ENCODE measurements at places on chromosomes 2 and 18.

- no peak for DNase-seq
These were observed 86.8 kb downstream of the GPD2 start for GRCh38 chr2:156522864-156523440.

GRCh38 chr2:218470448-218470847 is 51.5 kb downstream of the VIL1 start:
- no peak for DNase-seq

DNA sequence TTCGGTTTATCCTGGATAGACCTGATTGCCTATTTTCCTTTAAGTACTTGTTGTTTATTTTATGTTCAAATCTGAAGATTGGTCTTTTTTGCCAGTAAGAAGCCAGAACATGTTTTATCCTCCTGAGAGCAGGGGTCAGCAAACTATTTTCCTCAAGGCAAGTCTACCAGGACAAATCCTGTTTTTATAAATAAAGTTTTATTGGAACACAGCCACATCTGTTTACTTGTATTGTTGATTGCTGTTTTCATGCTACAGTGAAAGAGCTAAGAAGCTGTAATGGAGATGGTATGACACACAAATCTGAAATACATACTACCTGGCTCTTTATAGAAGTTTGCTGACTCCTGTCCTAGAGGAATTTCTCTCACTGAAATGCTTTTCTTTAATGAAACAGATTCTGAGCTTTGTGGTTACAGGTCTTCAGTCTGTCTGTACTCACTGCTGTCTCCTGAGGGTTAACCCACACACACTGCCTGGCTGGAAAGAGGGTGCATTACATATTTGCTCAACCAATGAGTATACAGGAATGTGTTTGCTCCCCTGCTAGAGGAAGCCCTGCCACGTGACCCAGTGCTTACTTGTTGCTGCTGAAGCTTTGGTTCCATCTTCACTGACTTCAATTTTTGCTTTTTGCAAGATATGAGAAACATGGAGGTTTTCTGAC is 22.6 kb downstream of the MRPL44 start:
- DNase-seq = no peak

DNA sequence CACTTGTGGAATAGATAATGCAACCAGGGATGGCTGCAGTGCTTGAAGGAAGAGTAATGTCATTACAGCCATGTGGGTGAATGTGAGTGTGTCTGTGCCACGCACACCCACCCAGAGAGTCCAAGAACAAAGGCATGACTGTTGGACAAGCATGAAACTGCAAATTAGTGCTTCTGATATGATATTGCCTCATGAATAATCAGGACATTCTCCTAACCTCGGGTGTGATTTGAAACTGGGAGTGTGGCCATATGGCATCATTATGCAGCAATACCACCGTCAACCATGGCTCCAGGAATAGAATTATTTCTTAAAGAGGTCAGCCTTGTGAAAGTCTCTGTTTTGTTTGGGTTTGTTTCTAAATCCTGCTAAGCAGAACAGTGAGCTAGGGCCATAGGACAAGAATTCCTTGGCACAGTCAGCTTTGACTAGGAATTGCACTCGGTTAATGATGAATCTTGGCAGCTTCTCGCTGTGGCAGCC is 678.0 kb upstream of the RAB6C start:
- no peak for DNase-seq

- no peak for DNase-seq
These were observed 444.3 kb downstream of the NBAS start for GRCh38 chr2:15116830-15117229.

DNA sequence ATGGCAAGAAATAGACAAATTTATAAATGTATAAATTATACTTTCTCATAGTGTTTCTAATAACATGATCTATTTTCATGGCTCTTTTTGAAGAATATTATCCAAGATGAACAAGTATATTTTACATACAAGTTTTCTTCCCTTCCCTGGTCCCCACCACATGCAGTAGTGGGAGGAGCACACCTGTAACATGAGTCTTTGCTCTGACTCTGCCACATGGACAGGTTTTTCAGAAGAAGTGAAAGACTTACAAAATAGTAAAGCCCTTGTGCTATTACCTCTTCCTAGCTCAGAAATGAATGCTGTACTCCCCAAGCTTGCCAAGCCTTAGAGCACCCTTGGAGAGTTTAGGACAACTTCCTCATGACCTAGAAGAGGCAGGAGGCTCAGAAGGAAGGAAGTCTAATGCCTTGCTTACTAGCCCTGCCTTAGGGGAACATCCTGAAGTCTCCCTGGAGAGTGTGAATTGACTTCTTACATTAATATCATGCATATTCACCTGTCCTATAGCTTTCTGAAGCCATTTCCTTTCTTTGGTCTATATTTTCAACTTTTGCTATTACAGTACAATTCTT is 18.4 kb downstream of the MXD1 start:
- DNase-seq = no peak

DNA sequence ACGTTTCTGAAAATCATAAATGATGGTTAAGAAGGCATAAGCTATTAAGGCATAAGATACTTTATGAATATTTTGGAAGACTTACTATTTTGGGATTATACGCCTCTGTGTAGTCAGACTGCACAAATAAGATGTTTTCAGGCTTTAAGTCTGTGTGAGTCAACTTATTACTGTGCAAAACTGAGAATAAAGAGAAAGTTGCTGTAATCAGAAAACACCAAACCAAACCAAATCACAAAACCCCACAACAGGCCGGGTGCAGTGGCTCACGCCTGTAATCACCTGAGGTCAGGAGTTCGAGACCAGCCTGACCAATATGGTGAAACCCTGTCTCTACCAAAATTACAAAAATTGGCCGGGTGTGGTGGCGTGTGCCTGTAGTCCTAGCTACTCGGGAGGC is 7.7 kb downstream of the CLK1 start:
- no peak for DNase-seq

DNA sequence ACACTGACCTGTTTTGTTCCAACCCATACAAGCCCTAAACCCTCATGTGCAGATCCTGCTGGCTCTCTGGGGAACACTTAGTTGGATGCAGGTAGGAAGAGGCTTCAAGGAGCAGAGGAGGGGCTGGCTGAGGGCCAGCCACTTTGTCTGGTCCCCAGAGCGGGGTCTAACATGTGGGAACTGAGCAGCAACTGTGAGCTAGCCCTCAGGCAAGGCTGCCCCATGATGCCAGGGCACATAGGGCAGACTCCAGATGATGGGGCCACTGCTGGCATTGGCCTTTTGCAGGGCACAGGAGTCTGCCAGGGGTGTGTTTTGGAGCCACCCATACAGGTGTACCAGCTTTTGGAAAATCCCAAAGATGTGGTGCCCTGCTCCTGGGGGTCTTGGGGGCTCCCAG is 67.7 kb downstream of the HPCAL1 start:
- no peak for DNase-seq

GRCh38 chr2:240384711-240385450 is 50.6 kb upstream of the GPC1 start:
- DNase-seq = no peak

- no peak for DNase-seq
These were observed 74.9 kb downstream of the THADA start for GRCh38 chr2:43520919-43521318.

DNA sequence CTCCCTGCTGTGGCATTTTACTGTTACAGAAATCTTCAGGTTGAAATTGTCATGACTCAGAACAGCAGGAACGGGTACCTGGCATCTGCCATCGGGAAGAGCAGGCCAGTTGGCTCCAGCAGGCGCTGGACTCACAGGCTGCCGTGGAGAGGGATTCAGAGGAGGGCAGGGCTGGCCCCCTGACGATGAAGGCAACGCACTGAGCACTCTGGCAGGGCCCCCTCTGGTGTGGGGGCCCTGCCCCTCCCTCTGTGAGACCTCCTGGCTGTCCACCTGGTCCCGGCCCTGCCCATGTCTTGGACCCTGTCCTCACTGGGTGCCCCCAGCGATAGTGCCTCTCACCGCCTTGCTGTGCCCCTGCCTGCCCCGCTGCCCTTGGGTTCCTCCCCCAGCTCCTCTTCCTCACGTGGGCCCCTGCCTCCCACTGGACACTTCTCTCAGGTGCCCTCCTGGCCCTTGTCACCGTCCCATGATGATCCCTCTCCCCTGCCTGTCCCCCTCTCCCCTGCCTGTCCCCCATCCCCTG is 23.3 kb upstream of the ALLC start:
- DNase-seq = no peak

DNA sequence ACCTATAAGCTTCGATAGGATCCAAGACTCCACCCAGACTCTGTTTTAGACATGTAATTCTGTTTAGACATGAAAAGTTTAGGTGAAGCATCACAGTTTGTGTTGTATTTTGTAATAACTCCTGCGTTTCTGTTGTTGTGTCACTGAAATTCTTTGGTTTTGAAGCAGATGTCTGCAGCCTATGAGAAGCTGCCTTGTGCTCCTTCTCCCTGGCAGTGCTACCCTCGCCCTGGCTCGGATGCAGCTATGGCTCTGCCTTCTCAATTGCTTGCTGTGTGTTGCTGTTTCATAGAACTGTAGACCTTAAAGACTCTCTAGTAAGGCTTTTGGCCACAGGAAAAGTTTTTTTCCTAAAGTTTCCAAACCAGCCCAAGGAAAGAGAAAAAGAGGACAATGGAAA is 40.2 kb upstream of the ZNF638 start:
- no peak for DNase-seq

GRCh38 chr18:22933966-22934423 is 867 bp downstream of the RBBP8 start:
- no peak for DNase-seq

- DNase-seq = no peak
These were observed 16.5 kb downstream of the NMUR1 start for GRCh38 chr2:231513746-231514224.

GRCh38 chr2:181348107-181348837 is 108.9 kb upstream of the ITGA4 start:
- no peak for DNase-seq

- no peak for DNase-seq
These were observed 151.7 kb upstream of the ZNF521 start for GRCh38 chr18:25503567-25504081.

GRCh38 chr2:122660786-122661634 is 905.6 kb downstream of the TSN start:
- no peak for DNase-seq

GRCh38 chr2:3664925-3665324 is 6.9 kb downstream of the ALLC start:
- no peak for DNase-seq

DNA sequence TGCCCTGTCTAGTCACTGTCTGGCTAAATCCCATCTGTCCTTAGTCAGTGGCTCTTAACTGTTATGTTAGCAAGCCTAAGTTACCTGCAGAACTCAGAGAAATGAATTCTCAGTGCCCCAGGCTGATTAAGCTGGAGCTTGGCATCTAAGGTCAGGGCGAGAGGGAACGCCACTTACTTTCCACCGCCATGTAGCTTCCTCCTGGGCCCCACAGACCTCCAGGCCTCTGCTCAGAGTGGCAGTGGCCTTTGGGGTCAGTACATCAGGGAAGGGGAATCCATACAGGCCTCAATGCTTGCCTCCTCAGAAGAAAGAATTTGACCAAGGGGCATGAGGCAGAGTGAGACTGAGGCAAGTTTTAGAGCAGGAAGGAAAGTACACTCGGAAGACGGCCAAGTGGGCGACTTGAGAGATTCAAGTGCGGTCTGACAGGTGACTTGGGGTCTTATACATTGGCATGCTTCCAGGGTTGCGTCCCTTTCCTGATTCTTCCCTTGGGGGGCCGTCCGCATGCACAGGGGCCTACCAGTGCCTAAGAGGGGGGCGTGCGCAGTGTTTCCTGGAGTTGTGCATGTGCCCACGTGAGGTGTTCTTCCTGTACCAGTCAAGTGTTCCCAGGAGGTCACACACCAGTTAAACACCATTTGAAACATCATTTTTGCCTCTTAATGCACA is 64.1 kb downstream of the EMILIN2 start:
- no peak for DNase-seq

GRCh38 chr2:44789971-44790721 is 151.4 kb upstream of the SIX3 start:
- DNase-seq = no peak

DNA sequence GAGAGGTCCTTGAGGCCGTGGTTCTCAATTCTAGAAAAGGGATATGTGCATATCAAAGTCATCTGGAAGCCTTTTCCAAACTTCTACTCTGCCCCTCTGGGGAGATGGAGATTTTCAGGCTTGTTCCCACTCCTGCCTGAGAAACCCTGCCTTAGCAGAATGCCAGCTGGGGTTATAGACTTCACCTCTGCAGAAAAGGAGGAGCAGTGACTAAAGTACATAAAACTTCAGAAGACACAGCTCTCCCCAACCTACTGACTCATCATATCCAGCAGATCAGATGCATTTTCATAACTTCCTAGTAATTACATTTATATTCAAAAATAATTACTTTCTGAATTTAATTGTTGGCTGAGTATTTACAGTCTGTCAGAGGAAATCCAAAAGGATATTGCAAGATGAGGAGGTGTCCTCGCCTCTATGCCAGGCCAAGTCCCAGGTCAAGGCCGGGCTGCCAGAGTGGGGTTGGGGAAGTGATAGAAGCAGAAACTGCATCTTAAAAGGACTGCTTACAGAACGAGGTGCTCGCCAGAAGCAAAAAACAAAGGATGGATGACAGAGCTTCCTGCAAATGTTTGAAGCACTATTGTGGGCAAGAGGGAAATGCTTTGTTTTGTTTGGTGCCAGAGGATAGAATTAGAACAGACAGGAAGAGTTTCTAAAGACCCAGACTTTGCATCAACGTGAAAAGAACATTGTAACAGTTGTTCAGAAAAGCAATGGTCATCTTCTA is 75.6 kb upstream of the APCDD1 start:
- no peak for DNase-seq

GRCh38 chr2:79530443-79530842 is 17.6 kb downstream of the CTNNA2 start:
- DNase-seq = no peak

GRCh38 chr2:239928391-239929350 is 96.5 kb downstream of the NDUFA10 start:
- DNase-seq = no peak

DNA sequence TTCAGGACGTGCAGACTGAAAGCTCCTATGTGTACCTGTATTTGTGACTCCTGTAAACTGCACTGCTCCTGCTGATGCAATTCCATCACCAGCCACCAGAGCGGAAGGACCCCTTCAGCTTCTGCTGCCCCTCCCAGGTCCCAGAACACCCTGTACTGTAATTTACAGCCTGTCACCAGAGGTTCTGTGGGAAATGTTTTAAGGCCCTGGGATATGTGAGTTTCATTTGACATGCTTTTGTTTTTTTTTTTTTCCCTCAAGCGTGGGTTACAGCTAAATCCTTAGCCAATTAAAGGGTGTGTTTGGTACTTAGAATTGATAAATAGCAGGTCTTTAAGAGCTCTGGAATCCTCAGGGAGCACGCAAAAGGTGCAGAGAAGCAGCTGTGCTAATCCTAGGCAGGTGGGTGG is 79.4 kb downstream of the KCTD1 start:
- no peak for DNase-seq

- no peak for DNase-seq
These were observed 61.2 kb downstream of the FAM171B start for GRCh38 chr2:186755066-186755465.

DNA sequence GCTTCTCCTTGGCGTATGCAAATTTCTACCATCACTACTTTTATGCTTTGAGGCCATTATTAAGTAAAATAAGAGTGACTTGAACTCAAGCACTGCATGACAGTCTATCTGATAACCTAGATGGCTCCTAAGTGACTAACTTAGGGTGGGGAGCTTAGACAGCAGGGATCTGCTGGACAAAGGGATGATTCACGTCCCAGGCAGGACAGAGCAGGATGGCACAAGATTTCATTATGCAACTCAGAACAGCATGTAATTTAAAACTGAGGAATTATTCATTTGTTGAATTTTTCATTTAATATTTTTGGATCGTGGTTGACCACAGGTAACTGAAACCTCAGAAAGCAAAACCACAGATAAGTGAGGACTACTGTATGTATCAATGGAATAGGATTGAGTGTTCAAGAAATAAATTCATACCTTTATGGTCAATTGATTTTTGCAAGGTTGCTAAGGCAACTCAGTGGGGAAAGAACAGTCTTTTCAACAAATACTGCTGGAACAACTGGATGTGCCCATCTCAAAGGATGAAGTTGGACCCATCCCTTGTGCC is 115.3 kb downstream of the MBD2 start:
- DNase-seq = no peak

Measured in activated naive CD4-positive, alpha-beta T cell (primary cell).